Stimulated activated naive CD8-positive, alpha-beta T cell treated with anti-CD3 and anti-CD28 coated beads, Interleukin-15, amount 100 ng/mL, for 72 hours (primary cell): ENCODE measurements at places on chromosomes 7 and 10.

DNA sequence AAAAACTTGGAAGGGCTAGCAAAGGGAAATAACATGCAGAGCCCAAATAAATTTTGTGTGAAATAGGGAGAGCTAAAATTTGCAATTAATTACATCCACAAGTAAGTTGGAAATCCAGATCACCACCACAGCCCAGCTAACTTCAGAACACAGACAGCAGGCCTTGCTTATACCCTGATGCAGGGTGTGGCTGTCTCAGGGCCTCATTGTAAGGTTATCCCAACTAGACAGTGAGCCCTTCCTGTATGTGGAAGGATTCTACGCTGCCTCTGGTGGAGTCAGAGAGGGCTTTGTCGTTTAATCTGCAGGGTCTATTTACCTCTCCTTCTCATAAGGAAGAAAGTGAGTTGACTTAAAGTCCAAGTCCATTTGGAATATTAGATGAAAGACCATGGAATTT lies 181.0 kb upstream of the TCF7L2 start:
- no peak for DNase-seq

DNA sequence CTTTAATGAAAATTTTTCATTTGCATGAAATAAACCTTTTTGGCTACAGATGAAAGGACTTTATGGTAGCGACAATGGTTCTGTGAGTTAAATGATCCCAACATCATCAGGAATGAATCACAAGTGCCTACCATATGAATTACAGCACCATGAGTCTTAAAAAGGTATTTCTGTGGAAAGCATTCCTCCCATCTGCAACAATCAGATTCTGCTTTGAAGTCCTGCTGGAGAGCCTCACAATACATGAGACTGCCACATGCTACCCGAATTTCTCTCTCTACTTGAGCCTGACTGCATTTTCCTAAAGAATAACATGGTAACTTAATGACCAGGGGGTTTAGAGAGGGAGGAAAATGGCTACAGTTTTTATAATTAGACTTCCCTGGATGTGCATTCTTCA lies 190.3 kb downstream of the TWIST1 start:
- no peak for DNase-seq

DNA sequence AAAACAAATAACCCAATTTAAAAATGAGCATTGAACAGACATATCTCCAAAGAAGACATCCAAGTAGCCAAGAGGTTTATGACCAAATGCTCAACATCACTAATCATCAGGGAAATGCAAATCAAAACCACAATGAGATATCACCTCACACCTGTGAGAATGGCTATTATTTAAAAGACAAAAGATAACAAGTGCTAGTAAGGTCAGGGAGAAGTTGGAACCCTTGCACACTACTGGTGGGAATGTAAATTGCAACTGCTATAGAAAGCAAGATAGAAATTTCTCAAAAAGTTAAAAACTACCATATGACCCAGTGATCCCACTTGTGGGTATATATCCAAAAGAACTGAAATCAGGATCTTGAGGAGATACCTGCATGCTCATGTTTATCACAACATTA lies 49.5 kb downstream of the SGMS1 start:
- no peak for DNase-seq

- no peak for DNase-seq
These were observed 85.6 kb upstream of the MTPN start for GRCh38 chr7:136062625-136063325.
